AG08396 (cell line): ENCODE measurements at places on chromosomes 4 and X.
A peak's percentile ranks its signal among the peaks of the same experiment; 100 is the strongest.

- no peak for DNase-seq
Observed at GRCh38 chr4:140081641-140082390, 72.2 kb downstream of the MAML3 start.

- no peak for DNase-seq
Observed at GRCh38 chr4:1759818-1760223, 33.3 kb upstream of the FGFR3 start.

GRCh38 chr4:144580430-144580829 is 65.5 kb upstream of the HHIP start:
- DNase-seq = no peak

DNA sequence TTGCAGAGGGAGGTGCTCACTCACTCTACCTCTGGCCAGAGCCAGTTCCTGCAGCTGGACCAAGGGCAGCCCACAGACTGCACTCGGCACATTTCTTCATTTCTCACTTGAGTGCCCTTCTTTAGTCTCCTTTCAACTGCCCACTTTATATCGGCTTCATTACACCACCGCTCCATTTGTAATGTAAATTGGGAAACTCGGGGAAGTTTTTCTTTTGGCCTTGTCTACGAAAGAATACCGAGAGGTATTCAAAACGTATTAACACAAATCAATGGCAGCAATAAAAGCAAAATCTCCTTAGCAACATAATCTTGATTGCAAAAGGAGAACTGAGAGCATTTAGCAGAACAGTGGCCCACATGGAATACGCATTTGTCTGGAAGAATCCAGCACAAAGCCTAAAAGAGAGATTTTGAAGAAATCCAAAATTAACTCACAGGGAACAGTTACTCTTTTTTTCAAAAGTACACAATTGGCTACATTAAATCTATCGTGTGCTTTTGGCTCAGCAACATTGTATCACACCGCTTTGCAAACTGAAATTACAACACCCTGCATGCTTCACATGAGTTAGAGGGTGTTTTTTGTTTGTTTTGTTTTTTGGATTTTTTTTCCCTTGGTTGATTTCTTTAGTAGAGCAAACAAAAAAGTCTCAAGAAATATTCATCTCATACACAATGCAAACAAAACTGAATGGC is 62.6 kb downstream of the CHIC2 start:
- DNase-seq = no peak

- no peak for DNase-seq
Observed at GRCh38 chr4:62531264-62531663, 1331.1 kb downstream of the ADGRL3 start.

GRCh38 chrX:70434352-70434866 is 10.2 kb upstream of the DLG3 start:
- peak; percentile 91 for DNase-seq

DNA sequence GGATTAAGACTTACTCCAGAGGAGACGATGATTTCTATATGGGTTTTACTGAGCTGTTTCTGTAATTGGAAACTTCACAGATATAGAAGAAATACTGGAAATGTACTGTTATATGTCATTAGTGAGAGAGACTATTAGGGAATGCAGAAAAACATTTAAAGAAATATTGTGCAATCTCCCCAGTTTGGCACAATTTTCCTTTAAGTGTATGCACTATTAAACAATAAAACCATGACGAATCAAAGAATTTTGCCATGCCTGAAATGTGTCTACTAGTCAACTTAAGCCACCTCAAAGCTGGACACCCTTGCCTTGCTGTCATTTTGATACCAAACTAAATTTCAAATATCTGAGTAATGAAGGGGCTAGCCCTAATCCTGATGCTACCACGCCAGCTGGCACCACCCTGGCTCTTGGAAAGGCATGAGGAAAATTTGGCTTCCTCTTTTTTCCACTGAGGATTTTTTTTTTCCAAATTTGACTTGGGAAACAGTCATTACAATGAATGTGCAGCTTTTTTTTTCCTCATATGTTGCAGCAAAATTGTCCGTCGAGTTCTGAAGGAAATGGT is 36.1 kb downstream of the MTTP start:
- DNase-seq = no peak

DNA sequence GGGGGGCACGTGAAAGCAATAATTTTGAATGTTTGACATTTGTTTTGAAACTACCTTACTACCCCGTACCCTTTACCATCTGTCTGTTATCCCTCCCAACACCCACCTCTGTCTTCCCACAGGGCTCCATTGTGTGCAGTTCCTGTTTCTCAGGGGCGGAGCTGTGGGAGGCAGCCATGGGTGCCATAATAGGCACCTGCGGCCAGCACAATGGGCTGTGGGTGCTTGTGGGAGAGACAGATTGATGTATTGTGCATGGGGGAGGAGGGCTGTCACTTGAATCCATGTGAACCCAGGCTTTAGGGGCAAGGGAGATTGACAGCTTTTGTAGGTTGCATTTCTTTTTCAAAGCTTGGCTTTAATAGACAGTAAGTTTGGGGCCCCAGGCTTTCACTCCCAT is 122.6 kb upstream of the CXorf66 start:
- no peak for DNase-seq

DNA sequence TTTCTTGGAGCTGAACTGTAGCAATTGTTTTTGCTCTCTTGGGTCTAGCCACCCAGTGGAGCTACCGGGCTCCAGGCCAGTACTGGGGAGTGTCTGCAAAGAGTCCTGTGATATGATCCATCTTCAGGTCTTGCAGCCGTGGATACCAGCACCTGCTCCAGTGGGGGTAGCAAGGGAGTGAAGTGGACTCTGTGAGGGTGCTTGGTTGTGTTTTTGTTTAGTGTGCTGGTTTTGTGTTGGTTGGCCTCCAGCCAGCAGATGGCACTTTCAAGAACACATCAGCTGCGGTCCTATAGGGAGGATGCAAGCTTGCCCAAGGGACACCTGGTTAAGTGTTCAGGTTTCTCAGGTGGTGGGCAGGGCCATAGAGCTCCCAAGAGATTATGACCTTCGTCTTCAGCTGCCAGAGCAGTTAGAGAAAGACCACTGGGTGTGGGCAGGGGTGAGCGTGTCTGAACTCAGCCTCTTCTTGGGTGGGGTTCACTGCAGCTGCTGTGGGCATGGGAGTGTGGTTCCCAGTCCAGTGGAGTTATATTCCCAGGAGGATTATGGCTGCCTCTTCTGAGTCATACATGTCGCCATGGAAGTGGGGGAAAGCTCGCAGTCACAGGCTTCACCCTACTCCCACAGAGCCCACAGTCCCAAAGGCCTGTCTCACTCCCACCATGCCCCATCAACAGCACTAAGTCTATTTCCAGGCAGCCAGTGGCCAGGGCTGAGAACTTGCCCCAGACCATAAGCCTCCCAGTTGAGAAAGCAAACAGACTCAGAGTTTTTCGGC is 811.6 kb downstream of the GLUD2 start:
- DNase-seq = no peak

DNA sequence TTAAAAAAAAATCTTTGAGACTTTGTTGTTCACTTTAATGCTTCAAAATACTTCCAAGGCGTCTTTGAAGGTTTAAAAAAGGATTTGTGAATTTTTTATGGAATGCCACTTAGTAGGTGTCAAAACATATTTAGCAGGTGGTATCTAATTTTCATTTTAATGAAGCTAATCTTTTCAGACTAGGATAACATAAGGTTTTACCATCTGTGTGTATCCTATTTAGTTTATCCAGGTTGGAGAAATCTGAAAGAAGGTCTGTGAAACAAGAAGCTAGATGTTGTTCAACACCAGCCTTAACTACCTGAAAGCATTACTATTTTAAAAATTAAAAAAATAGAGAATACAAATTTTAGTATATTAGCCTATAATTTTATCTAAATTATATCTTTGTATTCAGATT is 193.4 kb downstream of the GRID2 start:
- DNase-seq = no peak

GRCh38 chr4:36823199-36823967 is 421.2 kb upstream of the NWD2 start:
- DNase-seq = no peak

- DNase-seq = peak; percentile 66
Observed at GRCh38 chr4:159048166-159048886, 54.6 kb upstream of the RAPGEF2 start.

- no peak for DNase-seq
Observed at GRCh38 chr4:168755598-168756477, 254.2 kb downstream of the CBR4 start.

- peak; percentile 84 for DNase-seq
Observed at GRCh38 chr4:173169428-173170181, 994 bp downstream of the GALNT7 start.

DNA sequence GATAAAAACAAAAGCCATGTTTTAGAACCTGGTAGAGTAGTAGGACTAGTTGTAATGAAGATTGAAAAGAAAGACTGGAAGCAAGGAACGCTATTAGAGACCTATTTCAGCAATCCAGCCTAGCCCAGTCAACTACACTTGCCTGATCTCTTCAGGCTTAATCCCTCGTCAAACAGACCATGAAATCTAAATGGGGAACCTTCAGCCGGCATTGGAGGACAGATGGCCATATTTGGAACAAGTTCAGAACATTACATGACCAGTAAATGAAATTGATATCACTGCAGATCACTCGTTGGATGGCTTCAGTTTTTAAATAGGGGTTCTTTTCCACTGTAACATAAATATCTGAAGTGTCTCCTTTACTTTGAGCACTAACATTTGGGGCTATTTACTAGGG is 84.8 kb upstream of the WDR44 start:
- DNase-seq = no peak

DNA sequence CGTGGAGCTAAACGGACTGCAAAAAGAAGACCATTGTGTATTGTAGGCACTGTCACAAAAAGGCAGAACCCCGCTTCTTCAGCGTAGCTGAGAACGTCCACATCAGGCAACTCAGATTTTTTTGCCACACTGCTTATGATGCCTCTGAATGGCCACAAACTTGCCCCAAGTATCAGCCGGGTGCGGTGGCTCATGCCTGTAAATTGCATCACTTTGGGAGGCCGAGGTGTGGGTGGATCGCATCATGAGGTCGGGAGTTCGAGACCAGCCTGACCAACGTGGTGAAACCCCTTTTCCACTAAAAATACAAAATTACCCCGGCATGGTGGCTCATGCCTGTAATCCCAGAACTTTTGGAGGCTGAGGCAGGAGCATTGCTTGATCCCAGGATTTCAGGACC is 14.9 kb upstream of the IL3RA start:
- DNase-seq = no peak

- no peak for DNase-seq
Observed at GRCh38 chr4:175954685-175955084, 111.0 kb upstream of the WDR17 start.

DNA sequence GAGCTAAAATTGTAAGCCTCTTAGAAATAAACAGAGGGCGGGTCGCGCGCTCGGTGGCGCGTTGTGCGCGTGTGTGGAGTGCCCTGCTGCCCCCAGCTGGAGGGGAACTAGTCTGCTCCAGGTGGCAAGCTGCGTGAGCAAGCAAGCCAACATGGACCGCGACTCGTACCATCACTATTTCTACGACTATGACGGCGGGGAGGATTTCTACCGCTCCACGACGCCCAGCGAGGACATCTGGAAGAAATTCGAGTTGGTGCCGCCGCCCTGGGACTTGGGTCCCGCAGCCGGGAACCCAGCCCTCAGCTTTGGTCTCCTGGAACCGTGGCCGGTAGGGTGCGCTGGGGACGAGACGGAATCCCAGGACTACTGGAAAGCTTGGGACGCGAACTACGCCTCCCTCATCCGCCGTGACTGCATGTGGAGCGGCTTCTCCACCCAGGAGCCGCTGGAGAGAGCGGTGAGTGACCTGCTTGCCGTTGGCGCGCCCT is 66.1 kb downstream of the DNAAF6 start:
- DNase-seq = no peak

- no peak for DNase-seq
Observed at GRCh38 chrX:120680090-120680489, 50.2 kb upstream of the C1GALT1C1 start.

DNA sequence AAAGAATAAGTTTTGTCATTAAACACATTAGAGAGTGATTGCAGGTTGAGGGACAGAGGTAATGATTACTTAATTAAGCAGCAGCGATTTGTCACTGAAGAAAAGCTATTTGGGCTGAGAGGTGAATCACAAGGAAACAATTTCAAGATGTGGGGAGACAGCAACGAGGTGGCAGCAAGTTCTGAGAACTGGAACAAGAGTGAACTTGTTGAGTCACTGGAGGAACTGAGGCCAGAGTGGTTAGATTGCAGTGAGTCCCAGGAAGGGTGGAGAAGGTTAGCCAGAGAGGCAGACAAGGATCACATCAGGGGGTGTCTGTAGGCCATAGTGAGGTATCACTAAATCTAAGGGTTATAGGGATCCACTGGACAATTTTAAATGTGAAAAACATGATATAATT is 57.9 kb upstream of the TMPRSS11A start:
- DNase-seq = no peak

- DNase-seq = no peak
Observed at GRCh38 chr4:184284336-184284690, 66.6 kb upstream of the ENPP6 start.

DNA sequence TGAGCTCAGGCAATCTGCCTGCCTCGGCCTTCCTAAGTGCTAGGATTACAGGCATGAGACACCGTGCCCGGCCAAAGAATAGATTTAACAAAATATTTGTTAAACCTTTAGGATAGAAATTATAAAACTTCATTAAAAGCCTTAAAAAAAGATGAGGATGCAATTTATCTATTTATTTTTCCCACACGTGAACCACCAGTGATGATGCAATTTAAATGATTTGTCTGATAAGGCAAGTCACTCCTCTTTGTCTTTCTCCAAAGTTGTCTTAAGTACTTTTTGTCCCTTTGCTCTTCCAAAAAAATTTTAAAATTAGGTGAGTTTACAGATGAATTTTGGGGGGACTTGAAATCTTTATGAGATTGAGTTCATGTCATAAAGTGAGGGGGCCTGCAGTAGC is 58.2 kb downstream of the SLC34A2 start:
- no peak for DNase-seq

GRCh38 chr4:98539741-98540140 is 118.7 kb downstream of the TSPAN5 start:
- DNase-seq = no peak

GRCh38 chr4:156493858-156494257 is 477.7 kb downstream of the PDGFC start:
- DNase-seq = no peak

DNA sequence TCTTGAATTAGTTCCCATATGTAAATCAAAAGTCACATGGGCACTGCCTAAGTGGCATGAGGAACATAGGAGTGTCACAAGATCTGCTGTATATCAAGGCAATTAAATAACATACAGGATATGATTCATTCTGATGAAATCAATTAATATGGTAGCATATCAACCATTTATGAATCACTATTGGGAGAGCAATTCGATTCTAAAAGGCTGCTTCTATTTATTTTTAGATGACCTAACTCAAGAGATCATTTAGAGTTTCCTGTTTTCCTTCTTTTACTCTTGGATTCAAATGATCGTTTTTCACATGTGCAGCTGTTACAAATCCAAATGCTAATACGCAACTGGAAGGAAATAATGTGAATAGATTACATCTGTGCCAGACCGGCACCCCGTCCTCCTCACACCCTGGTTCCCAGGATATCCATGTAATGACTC is 81.9 kb downstream of the HCCS start:
- DNase-seq = no peak

GRCh38 chr4:95231681-95232080 is 317.1 kb downstream of the UNC5C start:
- no peak for DNase-seq

GRCh38 chrX:149715468-149715867 is 3.6 kb downstream of the MAGEA11 start:
- no peak for DNase-seq

GRCh38 chrX:14344172-14344940 is 185.0 kb upstream of the GLRA2 start:
- no peak for DNase-seq

GRCh38 chr4:130359542-130359941 is 1263.6 kb downstream of the C4orf33 start:
- DNase-seq = peak; percentile 21
